ENCODE measurements at places on chromosomes 3 and 15.

DNA sequence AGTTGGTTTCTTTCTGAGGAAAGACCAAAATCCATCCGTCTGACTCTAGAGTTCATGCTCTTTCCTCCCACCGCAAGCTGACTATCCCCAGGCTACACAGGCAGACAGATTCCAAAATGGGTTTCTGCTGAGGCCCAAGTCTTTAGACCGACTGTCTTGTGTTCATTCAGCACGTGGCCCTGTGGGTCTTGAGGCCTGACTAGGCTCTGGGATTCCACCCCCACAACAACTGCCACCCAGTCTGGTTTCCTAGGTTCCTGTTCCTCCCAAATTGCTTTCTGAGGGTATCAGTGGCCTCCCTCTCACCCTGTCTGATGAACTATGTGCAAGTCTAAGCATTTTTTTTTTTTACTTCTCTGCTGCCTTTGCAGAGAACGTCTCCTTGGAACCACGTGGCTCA is 67.7 kb downstream of the CYP19A1 start:
- DNase-seq, result no peak

- DNase-seq, result no peak
Observed at GRCh38 chr3:8529181-8529637, 27.6 kb downstream of the LMCD1 start.

DNA sequence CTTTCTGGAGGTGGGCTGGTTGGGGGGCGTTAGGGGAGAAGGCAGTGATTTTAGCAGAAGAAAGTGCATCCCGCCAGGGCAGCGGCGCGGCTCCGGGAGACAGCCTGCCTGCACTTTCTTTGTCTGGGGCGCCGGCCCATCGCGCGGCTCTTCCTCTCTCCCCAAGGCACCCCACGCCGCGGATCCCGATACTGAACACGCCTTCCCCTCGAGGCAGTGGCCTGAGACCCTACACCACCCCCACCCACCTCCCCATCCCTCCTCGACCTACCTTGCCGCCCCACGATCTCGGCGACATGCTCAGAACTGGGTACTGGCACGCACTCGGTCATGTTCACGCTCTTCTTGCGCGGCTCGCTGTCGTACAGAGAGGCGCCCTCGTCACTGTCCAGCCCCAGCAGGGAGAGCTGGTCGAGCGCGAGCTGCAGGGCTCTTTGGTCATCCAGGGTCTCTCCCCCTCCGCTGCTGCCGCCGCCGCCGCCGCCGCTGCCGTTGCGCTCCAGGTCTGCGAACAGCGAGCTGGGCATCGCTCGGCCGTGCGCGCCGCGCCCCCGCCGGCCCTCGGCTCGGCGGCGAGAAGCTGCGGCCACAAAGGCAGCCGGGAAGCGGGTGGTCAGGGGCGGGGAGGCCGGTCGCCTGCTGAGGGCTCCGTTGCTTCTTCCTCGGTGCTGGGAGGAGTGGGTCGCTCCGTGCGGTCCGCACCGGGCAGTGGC is 483 bp downstream of the MEX3B start:
- no peak for DNase-seq

DNA sequence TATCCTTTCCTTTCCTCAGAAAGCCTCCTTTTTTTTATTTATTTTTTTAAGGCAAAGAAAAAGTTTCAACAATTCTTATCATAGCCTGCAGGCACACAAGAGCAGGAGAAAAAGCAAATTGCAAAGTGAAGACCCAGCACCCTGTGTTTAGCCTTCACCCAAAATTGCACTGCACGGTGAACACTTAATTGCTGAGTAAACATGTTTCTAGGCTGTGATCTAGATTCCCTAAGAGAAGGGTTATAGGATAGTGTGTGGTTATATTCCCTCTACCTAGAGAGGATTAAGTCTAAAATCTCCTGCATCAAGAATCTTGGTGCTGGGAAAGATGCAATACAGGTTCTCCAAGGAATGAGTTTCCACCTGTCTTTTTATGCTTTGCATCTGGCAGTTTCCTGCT is 70.2 kb upstream of the BFSP2 start:
- DNase-seq, result no peak

DNA sequence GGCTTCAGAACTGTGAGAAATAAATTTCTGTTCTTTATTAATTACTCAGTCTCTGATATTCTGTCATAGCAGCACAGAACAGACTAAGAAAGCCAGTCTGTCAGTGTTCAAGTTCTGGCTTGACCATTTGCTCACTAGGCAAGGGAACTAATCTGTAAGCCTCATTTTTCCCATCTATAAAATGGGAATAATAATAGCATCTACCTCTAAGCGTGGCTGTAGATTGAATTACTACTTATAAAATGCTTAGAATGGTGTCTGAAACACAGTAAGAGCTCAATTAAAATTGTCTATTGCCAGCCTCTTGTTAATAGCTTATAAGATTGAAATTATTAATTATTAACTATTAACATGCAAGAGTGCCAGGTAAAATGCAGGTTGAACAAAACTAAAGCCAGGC is 209.7 kb upstream of the LRRFIP2 start:
- DNase-seq, result no peak

DNA sequence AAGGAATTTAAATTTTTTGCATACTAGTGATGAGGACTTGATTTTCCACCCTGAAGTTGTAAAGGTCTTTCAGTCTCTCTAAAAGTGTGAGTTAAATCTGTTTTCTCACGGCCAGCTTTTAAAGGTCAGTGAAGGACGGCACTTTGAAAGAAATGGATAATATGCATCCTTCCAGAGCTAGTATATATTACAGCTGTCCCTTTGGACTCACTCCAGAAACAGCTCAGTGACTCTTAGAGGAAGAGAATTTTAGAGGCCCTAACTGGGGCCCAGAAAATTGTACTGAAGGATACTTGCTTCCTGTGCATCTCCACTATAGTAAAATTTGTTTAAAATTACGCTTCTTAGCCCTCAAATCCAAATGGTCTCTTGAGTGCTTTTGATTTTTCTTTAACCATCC is 41.6 kb downstream of the PIK3CA start:
- no peak for DNase-seq

GRCh38 chr3:184380185-184380626 is 352 bp downstream of the CHRD start:
- DNase-seq, result no peak

GRCh38 chr15:82986442-82986780 is 401 bp downstream of the RAMAC start:
- no peak for DNase-seq

Data from stimulated activated CD8-positive, alpha-beta memory T cell treated with anti-CD3 and anti-CD28 coated beads, Interleukin-4, amount 100 ng/mL, for 24 hours (primary cell).